ENCODE measurements at places on chromosomes 3 and 15. TPM values are rescaled to one million over a fixed set of nuclear protein-coding genes. Genes with fewer than 3 reads are reported as not detected.

Gene CHST2
- 3.9 TPM for total RNA-seq

Gene SPINT1
- total RNA-seq = under 0.01 TPM

Gene CNTN6
- total RNA-seq = not detected

Gene AP3B2
- 0.17 TPM for total RNA-seq

Gene ISL2
- 0.26 TPM for total RNA-seq
